Cortex of kidney (tissue), 1 donor: ENCODE measurements at places on chromosomes 5 and 9.

- no peak for DNase-seq
Measured at GRCh38 chr9:91359083-91359482, 2.6 kb downstream of the AUH start.

- DNase-seq, result no peak
Measured at GRCh38 chr5:68332556-68332955, 117.0 kb downstream of the PIK3R1 start.

GRCh38 chr9:75539523-75539922 is 350.9 kb upstream of the PCSK5 start:
- DNase-seq, result no peak

DNA sequence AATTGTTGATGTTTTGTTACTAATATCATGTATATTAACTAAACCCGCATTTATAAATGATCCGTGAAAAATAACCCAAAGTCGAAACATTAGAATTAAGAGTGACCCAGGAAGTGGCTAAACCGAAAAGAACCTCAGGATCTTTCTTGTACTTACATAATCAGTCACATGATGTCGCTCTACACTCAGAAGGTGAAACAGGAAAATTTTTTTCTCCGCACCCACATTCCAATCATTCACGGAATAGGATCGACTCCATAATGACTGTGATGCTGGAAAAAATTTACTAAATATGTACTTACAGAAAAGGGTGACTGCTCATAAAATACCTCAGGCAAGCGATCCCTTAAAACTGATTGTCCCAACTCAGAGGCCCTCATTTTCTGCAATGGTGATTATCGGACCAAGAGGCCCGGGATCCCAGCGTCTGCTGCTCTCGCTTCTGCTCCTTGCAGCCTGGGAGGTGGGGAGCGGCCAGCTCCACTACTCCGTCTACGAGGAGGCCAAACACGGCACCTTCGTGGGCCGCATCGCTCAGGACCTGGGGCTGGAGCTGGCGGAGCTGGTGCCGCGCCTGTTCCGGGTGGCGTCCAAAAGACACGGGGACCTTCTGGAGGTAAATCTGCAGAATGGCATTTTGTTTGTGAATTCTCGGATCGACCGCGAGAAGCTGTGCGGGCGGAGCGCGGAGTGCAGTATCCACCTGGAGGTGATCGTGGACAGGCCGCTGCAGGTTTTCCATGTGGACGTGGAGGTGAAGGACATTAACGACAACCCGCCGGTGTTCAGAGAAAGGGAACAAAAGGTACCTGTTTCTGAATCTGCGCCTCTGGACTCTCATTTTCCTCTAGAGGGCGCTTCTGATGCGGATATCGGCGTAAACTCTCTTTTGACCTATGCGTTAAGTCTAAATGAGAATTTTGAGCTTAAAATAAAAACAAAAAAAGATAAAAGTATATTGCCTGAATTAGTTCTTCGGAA is at the start of gene PCDHA12:
TSS of gene PCDHA12 (plus strand) at position 224 of the 981 bp plus-strand sequence. CDS start at position 389, 165 bp downstream.
- DNase-seq, result no peak

DNA sequence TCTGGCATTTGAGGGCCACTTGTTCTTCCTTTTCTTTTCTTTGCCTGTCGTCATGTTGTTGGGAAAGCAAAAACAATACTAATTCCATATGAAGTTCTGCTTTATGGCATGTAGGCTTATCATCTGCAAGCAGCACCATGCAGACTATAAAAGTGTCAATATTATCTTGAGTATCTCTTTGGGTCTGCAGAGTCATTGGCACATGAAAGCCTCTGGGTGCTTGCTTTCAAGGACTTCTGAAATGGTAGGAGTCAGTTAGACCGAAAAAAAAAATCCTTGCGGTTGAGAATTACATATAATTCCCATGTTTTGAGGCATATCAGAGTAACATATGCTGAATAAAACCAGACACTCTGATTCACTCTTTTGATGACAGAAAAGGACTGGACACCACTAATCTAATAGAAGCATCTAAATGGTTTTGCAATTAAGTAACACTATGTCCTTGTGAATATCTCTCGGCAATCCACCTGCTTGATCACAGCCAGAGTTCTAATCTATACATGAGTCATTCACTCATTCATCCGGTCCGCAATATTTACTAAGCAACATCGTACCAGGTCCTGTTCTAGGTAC is 44.4 kb downstream of the GNAQ start:
- DNase-seq, result no peak

DNA sequence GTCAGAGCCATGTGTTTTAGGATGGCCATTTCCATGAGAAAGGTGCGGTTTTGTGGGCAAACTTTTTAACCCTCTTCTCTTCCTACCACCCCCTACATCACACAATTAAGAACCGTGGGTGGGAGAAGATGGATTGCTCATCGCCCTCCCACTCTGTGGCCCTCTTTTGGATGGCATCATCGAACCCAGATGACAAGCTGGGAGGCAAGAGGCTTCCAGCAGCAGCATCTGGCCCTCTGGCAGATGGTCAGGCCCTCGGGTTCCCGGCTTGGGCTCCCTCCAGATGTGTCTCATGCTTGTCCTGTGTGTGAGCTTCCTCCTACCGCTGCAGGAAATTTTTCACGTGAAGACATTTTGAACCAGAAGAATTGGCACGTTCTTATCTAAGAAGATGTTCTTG is 199.9 kb downstream of the EBF1 start:
- DNase-seq, result no peak

- no peak for DNase-seq
Measured at GRCh38 chr5:179257176-179257682, 88.0 kb downstream of the ADAMTS2 start.

GRCh38 chr5:108681079-108681921 is 66.4 kb upstream of the FER start:
- DNase-seq, result no peak

- DNase-seq, result no peak
Measured at GRCh38 chr9:2299843-2300205, 284.7 kb downstream of the SMARCA2 start.

- DNase-seq, result no peak
Measured at GRCh38 chr9:18994263-18994916, 38.6 kb downstream of the SAXO1 start.

DNA sequence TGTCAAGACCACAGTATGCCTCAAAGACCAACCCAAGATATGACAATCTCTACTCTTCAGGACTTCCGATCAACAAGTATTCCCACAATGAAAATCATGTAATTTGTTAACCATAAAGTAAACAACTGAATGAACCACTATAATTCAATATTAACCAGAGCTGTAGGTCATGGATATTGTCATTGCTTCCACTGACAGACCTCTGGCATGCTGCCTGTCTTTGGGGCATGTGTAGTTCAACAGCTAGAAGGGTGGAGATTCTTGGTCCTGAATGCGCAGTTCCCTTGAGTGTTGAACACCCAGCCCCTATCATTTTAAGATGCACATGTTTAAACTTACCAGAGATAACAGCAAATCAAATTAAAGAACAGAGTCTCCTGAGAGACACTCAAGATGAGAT is 283.0 kb downstream of the CEMIP2 start:
- no peak for DNase-seq

GRCh38 chr9:135363596-135363995 is 116.0 kb upstream of the PPP1R26 start:
- DNase-seq, result no peak

DNA sequence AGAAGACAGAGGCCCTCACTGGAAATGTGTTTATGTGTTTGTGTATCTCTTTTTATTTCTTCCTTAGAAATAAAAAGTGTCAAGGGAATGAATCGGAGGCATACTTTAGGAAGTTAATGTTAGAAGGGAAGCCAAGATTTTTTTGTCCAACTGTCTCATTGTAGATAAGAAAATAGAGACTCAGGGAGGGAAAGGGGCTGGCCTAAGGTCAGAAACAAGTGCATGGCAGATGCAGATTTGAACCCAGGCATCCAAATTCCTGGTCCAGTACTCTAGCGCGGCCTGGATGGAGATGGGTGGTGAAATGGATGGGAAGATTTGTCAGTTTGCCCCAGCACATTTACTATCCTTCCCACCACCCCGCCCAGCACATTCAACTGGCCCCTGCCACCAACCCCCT is 19.8 kb upstream of the TNIP1 start:
- DNase-seq, result no peak

DNA sequence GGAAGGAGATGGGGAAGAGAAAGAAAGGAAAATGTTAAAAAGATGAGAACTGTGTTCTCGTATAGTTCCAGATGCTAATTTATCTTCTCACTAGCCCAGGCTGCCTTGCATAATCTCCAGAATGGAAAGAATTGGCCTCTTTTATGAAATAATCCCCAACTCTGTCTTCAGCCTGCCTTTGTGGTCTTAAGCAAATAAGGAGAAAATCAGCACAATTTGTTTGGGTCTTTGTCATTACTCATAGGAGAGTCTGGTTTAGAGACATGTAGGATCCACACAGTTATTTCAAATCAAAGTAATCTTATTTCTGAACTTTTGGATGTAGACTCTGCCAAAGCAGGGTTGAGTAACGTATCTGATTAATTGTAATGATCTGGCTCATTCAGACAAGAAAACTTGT is 50.7 kb upstream of the CAMK4 start:
- no peak for DNase-seq

DNA sequence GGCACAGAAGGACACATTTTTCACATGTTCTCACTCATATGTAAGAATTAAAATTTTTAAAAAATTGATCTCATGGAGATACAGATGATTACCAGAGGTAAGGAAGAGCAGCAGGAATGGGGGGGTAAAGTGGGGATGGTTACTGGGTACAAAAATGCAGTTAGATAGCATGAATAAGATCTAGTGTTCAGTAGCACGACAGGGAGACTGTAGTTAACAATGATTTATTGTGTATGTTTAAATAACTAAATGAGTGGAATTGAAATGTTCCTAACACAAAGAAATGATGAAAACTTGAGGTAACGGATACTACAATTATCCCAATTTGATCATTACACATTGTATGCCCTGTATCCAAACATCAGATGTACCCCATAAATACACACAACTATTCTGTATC is 15.2 kb upstream of the TGFBI start:
- no peak for DNase-seq

DNA sequence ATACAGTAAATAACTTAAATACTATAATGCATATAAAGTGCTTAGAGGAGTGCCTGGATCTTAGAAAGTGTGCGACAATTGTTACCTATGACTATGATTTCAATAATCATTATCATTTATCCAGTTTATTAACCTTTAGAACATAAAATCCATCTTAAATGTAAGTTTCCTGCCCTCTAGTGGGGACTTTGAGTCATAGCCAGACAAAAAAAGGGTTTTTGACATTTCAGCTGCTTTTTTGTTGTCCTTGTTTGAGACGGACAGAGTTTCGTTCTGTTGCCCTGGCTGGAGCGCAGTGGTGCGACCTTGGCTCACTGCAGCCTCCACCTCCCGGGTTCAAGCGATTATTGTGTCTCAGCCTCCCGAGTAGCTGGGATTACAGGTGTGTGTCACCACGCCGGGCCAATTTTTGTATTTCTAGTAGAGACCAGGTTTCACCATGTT is 9.7 kb upstream of the C9orf152 start:
- DNase-seq, result no peak

- DNase-seq, result no peak
Measured at GRCh38 chr5:150556859-150557508, 49.1 kb downstream of the NDST1 start.

- DNase-seq, result no peak
Measured at GRCh38 chr5:79301046-79301712, 65.2 kb downstream of the JMY start.

DNA sequence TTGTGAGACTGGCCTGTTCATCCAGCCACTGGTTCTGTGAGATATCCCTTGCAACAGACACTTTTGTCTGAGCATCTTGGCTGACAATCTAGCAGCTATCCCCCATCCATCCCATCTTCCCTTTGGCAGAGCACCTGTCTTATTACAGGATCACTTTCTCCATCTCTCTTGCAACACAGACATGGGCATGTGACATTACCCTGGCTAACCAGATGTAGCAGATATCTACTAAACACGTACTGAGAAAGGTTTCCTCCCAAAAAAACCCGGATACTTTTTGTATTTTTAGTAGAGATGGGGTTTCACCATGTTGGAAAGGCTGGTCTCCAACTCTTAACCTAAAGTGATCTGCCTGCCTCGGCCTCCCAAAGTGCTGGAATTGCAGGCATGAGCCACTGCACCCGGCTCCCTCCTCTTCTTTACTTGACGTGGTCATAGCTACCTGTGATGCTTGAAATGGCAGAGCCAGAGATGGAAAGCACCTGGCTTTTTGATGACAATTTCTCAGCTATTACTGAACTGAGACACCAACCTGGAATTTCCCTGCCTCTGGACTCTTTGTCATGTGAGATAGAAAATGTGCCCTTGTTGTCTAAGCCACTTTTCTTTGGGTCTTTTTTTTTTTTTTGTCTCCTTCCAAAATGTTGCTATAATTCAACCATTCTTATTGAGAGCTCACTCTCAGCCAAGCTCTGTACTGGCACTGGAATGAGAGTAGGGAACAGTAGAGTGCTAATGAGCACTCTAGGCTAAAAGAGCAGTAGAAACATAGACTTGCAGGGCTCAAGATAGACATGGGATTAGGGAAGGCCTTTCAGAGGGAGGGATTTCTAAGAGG is 32.6 kb downstream of the FNBP1 start:
- DNase-seq, result no peak
